ENCODE measurements at places on chromosomes 1 and 21.

DNA sequence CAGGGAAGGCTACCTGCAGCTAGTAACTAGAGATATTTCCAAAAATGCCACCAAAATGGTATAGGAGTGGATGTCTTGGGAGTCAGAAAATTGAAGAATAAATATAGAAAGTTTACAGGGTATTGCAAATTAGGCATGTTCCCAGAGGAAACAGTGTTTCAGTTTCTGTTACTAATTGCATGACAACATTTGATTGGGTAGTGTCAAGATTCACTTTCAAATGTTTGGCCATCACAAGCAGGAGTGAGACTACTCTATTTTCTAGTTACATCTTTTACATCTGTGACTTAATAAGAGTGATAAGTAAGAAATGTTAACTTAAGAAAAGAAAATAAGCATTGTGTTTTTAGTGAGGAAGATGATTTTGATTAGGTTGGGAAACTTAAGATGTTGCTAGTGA lies 30.2 kb downstream of the AMY1C start:
- no peak for DNase-seq

DNA sequence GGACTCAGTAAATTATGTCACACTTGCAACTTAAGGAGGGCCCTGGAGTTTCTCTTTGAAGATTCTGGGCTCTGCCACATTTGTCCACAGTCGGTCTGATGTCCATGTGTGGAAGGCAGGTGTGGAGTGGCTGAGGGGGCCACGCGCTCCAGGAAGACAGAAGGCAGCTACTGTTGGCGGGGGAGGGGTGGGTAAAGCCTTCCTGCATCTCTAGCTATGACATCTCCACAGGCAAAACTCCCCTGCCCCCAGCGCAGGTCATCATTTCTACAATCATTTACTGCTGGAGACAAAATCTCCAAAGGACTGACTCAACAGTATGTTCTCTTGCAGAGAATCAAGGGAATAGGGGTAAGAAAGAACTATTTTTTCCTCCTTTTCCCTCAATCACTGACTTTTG lies 11.4 kb upstream of the TSPEAR start:
- no peak for DNase-seq

GRCh38 chr1:105172788-105173187 lies 1423.1 kb downstream of the AMY1C start:
- no peak for DNase-seq

DNA sequence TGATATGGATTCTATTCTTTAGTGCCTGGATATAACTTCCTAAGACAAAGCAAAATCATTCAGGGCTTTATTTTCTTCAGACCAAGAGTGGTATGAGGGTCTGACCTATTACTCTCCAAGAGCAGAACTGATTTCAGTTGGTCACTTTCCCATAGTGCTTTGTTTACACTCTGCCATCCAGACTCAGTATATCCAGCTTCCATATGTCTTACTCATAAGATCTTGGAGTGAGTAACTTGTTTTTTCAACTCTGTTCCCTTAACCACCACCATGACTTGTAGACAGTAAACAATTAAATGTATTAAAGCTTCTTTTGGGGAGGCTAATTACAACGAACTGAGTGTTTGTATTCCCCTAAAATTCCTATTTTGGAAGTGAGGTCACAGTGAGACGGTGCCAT lies 83.4 kb downstream of the USP24 start:
- DNase-seq = no peak

GRCh38 chr1:47841356-47841755 lies 155.8 kb downstream of the TRABD2B start:
- DNase-seq = no peak

DNA sequence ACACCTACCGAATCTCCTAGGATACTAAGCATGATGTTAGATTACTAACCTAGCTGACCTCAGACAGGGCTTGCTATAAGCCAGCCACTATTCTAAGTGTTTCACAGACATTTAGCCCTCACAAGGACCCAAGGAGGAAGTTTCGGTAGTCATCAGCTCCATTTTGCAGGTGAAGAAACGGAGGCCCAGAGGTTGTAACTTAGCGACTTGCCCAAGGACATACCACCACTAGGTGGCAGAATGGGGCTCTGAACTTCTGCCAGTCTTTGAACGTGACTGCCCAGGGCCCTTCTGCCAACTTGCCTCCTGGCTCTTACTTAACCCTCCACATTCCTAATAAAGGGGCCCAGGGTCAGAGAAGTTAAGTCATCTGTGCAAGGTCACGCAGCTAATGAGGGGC lies 283.5 kb downstream of the C1orf94 start:
- DNase-seq = peak; percentile 32

GRCh38 chr1:58325866-58326265 lies 220.7 kb downstream of the OMA1 start:
- DNase-seq = no peak

GRCh38 chr21:31195334-31196015 lies 148.6 kb downstream of the TIAM1 start:
- DNase-seq = no peak

- DNase-seq = no peak
Observed at GRCh38 chr1:165632152-165632469, 1.1 kb downstream of the MGST3 start.

GRCh38 chr1:119873135-119874015 lies 22.9 kb downstream of the ADAM30 start:
- no peak for DNase-seq

GRCh38 chr1:73860421-73860950 lies 337.5 kb downstream of the LRRIQ3 start:
- no peak for DNase-seq

DNA sequence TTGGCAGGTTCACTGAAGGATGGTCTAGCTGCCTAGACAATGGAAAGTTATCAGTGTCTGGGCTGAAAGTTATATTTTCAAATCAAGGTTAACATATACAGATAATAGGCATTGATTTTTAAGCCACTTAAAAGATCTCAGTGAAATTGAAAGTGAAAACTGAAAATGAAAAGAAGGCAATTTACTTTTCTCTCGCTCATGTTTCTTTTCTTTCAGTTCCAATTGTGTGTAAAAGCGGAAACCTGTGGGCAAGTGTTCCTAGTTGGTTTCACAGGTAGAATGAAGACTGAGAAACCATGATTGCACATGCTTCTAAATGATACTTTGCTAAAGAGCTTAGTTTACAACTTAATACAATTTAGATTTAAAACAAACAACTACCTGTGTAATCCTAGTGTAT lies 383.7 kb downstream of the ZP4 start:
- no peak for DNase-seq

- DNase-seq = no peak
Observed at GRCh38 chr1:31510853-31511789, 65.2 kb upstream of the TINAGL1 start.

DNA sequence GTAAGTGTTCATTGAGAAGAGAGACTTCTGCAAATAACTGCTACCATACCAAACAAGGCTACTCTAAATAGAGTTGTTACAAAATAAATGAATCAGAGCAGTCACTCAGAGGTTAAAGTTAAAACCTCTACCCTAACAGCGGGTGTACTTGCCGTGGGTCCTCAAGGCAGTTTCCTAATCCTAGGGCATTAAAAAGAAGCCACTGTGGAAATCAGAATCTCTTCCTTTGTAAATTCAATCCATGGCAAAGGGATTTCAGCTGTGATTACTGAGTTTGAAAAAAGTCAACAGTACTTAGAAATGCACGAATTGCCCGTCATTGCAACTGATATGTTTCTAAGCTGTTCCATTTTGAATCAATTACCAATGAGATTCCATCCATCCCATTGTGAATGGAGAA lies 13.5 kb downstream of the TBX15 start:
- no peak for DNase-seq

GRCh38 chr1:67761091-67761490 lies 72.2 kb downstream of the GNG12 start:
- no peak for DNase-seq

DNA sequence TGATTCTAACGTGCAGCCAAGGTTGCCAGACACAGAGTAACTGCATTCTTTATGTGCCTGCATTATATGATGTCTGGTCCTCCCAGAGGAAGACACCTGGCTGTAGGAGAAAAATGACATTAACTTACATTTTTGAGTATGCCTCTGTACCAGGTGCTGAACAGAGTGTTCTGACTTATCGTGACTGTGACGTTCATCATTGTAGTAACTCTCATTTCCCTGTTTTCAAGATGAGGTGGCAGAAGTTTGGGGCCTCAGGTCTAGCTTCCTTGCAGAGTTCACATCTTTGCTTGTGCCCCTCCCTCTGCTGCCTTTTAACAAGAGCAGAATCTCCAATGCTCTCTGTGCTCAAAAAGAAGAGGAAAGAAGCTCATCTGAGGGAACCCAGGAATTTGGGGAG lies 488.0 kb downstream of the AJAP1 start:
- no peak for DNase-seq

GRCh38 chr1:161200421-161200991 lies 1.7 kb upstream of the ADAMTS4 start:
- no peak for DNase-seq

DNA sequence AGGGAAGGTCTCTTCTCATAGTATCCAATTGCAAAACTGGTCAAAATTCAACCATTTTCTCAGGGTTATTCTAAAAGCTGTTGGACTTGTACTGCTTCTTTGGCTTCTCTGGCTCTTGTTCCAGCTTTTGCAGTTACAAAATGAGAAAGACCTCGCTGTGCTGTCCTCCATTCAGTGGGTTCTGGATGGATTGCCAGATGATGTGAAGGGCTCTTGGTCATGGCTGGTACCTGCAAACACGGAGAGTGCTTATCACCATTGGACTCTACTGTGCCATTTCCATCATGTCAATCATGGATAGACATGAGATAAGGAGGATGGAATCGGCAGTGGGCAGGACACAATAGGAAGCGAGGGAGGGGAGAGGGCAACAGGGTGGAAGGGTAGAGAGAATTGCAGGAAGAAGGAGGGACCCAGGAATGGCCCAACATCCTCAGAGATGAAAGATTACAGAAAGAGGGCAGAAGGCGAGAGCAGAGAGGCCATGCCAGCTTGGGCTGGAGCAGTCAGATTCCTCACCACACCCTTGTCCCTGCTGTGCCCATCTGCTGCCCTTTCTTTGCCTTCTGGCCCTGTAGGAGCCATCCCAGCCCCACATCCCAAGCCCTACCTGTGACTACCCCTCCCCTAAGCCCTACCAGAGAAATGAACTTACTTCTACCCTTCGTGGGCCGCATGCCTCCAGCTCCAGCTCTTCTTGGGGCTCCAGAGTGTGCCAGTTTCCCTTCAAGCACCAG lies 70.3 kb downstream of the HIVEP3 start:
- DNase-seq = no peak

DNA sequence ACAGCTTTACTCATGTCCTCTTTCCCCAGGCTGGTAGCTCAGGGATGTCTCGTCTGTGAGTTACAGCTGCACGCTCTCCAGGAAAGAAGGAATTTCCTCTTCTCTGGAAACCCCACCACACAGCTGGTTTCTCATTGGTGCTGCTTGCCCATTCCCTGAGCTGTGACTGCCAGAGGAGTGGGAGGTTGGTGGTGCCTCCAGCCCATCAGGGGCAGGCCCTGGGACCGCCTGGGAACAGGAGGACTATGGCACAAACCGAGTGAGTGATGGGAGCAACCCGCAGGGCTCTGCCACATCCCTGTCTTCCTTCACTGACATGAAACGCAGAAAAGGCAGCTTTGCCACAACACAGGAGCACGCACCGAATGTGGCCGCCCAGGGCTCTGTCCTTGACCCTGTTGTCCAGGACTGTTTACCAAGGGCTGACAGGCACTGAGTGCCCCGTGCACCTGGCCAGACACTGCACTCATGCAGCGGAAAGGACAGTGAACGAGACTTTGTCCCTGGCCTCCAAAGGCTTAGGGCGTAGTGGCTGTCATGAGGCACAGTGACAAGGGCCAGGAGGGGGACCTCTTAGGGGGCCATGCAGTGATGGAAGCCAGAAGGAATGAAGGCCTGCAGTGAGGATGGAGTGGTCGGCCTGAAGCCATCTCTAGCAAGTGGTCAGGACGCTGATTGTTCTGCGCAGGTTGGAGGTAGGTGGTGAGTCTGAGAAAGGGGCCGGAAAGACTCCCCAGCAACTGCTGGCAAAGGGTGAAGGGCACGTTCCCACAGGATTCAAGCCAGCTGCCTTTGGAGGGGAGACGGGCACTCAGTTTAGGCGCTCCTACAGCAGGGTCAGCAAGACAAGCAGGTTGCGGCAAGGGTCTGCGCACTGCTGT lies 1.7 kb upstream of the CCNL2 start:
- no peak for DNase-seq

- DNase-seq = no peak
Observed at GRCh38 chr1:175530622-175531375, 212.6 kb downstream of the TNR start.

GRCh38 chr1:42940851-42941639 lies 17.6 kb downstream of the SLC2A1 start:
- no peak for DNase-seq

GRCh38 chr21:44354001-44354405 lies 582 bp downstream of the TRPM2 start:
- no peak for DNase-seq

GRCh38 chr1:81512252-81513003 lies 288.3 kb upstream of the ADGRL2 start:
- no peak for DNase-seq

GRCh38 chr1:22849770-22850169 lies 122.9 kb downstream of the LACTBL1 start:
- DNase-seq = no peak

- DNase-seq = no peak
Observed at GRCh38 chr21:44780767-44781459, 20.7 kb downstream of the UBE2G2 start.

- peak; percentile 47 for DNase-seq
Observed at GRCh38 chr1:160797861-160798273, 1.9 kb downstream of the LY9 start.

- DNase-seq = no peak
Observed at GRCh38 chr1:145786271-145786670, 37.6 kb downstream of the RNF115 start.

- DNase-seq = no peak
Observed at GRCh38 chr1:67194209-67194863, 28.1 kb downstream of the IL23R start.

- DNase-seq = no peak
Observed at GRCh38 chr1:221162352-221162751, 283.1 kb downstream of the HLX start.

GRCh38 chr1:194950584-194950983 lies 1657.7 kb downstream of the KCNT2 start:
- no peak for DNase-seq

- no peak for DNase-seq
Observed at GRCh38 chr1:24297187-24297851, 21.8 kb upstream of the GRHL3 start.

DNA sequence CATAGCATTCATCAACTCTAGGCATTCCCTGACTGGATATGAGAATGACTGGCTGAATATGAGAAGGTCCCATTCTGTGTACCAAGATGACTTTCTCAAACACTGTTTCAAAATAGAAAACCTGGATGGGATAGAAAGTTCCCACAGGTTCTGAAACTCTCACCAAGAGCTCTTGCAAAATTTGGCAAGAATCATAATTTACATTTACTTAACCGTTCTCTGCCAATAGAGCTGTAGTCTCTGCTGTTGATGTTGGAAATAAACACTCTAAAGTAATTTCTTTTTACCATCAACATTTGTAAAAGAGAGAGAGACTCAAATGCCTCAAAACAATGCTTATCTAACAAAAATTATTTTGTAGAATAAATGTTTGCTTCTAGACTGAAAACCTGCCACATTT lies 221.1 kb downstream of the LMO4 start:
- no peak for DNase-seq

- DNase-seq = no peak
Observed at GRCh38 chr1:107477233-107477632, 336.4 kb downstream of the NTNG1 start.

GRCh38 chr1:36816348-36816747 lies 218.0 kb downstream of the GRIK3 start:
- DNase-seq = no peak
